ENCODE measurements at places on chromosomes 12 and 14.

GRCh38 chr12:3229577-3229976, 152.4 kb downstream of the TSPAN9 start:
- DNase-seq: no peak

- DNase-seq: no peak
These were observed 25.6 kb upstream of the CISTR start for GRCh38 chr12:53777412-53777811.

DNA sequence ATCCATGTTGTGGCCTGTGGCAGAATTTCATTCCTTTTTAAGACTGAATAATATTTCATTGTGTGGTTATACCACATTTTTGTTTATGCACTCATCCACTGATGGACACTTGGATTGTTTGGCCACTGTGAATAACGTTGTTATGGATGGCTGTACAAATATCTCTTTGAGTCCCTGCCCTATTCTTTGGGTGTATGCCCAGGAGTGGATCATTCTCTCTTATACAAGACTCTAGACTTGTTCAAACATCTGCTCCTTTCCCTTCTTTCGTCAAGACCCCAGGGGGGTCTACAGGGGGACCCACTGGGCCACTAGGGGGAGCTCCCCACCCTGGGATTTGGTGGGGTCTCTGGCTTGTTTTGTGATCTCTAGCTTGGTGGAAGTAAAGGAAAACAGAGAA, 77.4 kb downstream of the FBXL14 start:
- no peak for DNase-seq

DNA sequence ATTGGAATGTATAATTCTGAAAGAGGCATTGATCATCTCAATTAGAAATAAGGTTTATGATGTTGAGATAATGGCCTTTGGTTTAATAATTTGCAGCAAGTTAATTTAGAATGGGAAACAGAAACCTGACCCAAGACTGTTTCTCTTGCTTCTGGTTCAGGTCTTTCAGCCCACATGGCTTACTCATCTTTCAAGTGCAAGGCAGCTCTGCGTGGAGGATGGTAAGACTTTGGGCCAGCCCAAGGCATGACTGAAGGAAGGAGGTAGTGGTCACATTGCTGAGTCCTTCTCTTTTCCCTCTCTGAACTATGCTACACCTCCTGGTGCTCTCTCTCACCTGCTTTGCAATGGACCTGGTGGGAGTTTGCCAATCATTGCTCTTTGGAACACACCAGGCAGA, 98.7 kb downstream of the CAND1 start:
- no peak for DNase-seq

- peak; percentile 11 for DNase-seq
These were observed 192.4 kb upstream of the SLC16A7 start for GRCh38 chr12:59403259-59403932.
